Cortex of kidney (tissue), 1 donor: ENCODE measurements at places on chromosomes 11 and 22.

DNA sequence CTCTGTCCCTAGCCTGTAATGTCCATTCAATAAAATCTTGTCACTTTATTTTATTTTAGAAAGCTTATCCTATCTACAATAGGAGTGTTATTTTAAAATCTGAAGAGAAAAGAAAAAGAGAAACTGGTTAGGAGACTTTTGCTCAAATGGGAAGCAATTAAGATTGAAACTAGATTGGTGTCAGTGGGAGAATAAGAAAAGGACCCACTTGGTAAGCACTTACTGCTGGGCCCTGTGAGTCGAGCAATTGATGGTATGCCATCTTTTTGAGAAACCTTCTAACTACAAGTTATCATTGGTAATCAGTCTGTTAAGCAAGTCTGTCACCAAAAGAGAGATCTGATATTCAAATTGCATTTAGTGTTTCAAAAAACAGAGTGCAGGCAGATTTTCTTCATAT is 258.4 kb downstream of the GRM5 start:
- DNase-seq, result no peak

DNA sequence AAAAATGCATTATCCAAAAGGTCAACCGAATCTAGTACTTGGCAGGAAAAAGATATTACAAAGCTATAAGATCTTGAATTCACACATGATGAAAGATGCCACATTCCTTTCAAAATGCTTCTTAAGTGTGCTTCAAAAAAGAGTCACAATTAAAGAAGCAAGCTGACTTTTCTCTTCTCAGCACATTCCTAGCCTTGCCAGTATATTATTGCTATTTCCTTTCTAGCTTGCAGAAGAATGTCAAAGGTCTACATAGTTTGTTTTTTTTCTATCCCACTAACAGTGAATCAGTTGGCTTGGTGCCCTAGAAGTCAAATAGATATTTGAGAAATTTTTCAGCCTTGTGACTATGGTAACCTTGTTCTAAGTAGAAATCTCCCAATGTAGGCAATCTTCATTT is 56.8 kb downstream of the GUCY1A2 start:
- no peak for DNase-seq

GRCh38 chr11:117972629-117973502 is 13.3 kb upstream of the IL10RA start:
- no peak for DNase-seq

GRCh38 chr11:86949995-86950660 is 5.1 kb downstream of the FZD4 start:
- DNase-seq, result no peak

DNA sequence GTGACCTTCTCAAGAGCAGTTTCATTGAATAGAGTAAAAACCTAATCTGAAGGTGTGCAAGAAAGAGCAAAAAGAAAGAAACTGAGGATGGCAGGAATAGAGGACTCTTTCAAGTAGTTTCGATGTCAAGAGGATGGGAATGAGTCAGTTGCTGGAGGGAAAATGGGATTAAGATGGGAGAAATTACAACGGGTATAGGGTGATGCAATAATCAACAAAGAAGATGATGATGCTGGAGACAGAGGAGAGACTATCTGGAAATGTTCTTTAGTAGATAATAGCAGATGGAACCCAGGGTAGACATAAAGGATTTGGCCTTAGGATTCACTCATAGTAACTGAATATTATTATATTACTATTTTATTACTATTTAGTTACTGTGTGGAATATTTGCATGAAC is 189.4 kb downstream of the GRIA4 start:
- DNase-seq, result no peak

- no peak for DNase-seq
Measured at GRCh38 chr11:119307219-119307618, 9.7 kb downstream of the MCAM start.

- no peak for DNase-seq
Measured at GRCh38 chr11:65436412-65437032, 13.9 kb downstream of the NEAT1 start.

DNA sequence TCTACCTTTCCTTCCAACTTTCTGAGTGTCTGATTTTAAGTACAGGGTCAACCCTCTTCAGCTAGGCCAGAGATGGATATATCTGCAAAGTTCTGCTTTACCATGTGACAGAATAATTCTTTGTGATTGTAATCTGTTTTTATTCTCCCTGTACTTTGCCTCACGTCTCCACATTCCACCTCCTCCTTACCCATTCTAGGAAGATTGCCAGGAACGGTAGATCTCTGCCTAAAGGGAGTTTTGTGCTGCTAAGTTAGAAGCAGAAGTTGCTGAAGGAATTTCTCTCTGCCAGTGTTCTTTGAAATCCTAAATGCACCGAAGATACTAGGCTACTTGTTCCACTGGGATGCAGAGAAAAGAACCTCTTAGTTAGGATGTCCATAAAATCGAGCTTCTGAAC is 20.7 kb upstream of the FAM181B start:
- DNase-seq, result no peak

DNA sequence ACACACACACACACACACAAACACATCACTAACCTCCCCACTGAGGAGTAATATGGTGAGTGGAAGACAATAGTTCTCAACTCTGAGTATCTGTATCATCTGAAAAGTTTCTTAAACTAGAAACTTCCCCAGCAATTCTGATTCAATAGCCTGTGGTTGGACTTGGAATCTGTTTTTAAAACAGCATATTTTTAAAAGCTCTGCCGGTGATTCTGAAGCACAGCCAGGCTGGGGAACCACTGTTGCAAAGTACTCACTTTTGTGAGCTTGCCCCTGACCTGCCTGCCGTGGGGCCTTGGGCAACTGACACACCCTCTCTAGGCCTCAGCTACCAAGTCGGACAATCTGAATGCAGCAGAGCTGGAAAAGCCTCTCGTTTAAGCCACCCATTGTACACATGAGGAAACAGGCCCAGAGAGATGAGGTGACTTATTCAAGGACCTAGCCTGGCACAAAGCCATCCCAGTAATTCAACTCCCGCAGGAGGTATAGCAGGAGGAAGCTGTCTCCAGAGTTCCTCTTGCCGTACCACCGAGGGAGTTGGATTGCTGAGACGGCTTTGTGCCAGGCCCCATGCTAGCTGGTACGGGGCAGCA is 8.9 kb downstream of the SLC15A3 start:
- no peak for DNase-seq

DNA sequence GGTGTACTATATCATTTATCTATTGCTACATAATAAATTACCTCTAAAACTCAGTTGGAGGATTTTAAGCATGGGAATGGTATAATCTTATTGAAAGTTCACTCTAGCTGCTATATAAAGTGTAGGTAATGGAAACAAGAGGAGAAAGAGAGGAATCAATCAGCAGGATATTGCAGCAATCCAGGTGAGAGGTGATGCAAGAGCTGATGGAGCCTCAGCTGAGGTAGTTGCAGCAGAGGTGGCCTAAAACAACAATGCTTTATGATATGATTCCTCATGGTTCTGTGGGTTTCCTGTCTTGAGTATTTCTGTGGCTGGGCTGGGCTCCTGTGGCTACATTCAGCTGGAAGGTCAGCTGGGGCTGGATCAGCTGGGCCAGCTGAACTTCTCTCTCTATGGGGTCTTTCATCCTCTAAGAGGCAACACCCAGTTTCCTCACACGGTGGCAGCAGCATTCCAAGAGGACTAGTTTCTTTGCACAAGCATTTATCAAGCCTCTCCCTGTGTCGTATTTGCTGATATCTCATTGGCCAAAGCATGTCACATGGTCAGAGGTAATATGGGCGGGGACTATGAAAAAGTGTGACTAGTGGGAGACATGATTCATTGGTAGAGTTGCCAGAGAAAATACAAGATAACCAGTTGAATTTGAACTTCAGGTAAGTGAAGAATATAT is 135.4 kb upstream of the LARGE1 start:
- DNase-seq, result no peak

GRCh38 chr11:2631161-2631560 is 68.6 kb downstream of the KCNQ1OT1 start:
- no peak for DNase-seq

GRCh38 chr11:82080160-82080559 is 653.5 kb downstream of the FAM181B start:
- DNase-seq, result no peak

GRCh38 chr11:47125083-47125482 is 51.6 kb downstream of the ARFGAP2 start:
- no peak for DNase-seq

- DNase-seq, result no peak
Measured at GRCh38 chr11:43833657-43834073, 47.0 kb upstream of the ALKBH3 start.

DNA sequence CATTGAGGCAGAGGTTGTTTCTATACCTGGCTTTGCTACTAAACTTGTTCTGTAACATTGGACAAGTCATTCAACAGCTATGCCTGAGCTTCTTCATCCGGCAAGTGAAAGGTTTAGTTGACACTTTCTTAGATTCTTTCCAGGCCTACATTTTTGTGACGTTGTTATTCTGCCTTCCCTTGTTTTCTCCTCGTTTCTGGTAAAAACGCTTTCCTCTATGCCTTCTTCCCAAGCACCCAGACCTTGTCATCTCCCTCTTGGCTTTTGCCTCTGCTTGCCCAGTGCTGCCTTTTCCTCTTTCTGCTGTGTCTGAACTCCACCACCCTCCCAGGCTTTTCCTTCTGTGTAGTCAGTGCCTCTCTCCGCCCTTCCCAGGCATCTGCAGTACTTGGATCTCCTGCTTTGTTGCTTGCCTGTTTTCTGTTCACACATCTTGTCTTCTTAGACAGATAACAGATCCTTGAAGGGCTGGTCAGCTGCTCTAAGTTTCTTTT is 1.4 kb upstream of the AMOTL1 start:
- DNase-seq, result no peak

DNA sequence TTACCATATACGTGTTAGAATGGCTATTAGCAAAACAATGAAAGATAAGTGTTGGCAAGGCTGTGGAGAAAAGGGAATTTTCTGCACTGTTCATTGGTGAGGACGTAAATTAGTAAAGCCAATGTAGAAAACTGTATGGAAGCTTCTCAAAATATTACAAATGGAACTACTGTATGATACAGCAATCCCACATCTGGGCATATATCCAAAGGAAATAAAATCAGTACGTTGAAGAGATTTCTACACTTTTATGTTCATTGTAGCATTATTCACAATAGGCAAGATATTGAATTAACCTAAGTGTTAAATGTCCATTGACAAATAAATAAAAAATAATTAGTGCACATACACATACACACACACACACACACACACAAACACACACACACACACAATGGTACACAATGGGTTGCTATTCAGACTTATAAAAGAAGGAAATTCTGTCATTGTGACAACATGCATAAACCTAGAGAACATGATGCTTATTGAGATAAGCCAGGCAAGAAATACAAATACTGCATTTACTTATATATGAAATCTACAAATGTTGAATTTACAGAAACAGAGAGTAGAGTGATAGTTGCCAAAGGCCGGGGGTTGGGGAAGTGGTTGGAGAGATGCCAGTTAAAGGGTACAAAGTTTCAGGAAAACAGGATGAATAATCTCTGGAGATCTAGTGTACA is 565.8 kb upstream of the LRRC4C start:
- DNase-seq, result no peak

DNA sequence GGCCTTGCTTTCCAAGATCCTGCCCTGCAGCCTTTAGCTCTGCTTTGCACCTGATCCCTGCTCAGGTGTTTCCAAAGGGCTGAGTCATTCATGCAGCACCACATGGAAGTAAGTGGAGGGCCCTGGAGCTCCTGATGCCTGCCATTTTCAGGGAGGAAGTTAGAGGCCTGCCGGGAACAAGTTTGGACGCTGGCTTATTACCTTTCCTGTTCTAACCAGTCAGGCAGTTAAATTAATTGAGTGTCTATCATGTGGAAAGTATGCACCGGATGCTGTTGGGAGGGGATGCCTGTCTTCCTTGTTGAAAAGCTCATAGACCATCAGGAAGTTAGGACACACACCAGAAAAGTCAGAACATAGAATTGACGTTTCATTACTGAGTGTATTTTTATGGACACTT is 73.7 kb upstream of the PLET1 start:
- DNase-seq, result no peak

- DNase-seq, result no peak
Measured at GRCh38 chr11:92804388-92804966, 165.0 kb upstream of the MTNR1B start.

- DNase-seq, result no peak
Measured at GRCh38 chr22:50710221-50710620, 27.8 kb upstream of the ACR start.

- no peak for DNase-seq
Measured at GRCh38 chr11:35800970-35801953, 138.7 kb downstream of the TRIM44 start.

DNA sequence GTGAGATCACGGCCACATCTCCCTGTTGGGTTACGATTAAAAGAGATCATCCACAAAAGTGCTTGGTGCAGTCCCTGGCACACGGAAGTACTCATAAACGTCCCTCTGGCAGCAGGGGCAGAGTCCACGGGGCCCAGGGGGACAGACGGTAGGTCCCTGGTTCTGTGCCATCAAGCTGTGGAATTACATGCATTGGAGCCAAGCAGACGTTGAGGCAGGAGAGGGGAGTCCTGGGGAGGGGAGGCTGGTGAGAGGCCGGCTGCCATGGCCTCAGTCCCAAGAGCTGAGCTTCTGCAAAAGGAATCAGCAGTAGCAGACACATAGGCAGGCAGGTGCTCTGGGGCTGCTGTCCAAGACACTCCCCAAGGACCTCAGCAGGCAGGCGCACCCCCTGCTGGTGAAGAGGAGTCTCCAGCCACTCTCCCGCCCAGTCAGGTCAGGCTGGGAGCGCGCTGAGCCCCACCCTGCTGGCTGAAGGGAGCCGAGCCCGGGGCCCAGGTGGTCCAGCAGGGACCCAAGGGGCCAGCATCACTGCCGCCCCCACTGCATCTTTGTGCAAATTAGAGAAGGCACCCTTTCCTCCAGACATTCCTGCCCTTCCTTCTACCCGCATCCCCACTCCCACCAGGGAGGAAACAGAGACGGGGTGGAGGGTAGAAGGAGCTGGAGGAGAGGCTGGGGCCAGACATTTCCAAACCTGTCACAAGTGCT is 7.6 kb upstream of the KCTD17 start:
- no peak for DNase-seq

DNA sequence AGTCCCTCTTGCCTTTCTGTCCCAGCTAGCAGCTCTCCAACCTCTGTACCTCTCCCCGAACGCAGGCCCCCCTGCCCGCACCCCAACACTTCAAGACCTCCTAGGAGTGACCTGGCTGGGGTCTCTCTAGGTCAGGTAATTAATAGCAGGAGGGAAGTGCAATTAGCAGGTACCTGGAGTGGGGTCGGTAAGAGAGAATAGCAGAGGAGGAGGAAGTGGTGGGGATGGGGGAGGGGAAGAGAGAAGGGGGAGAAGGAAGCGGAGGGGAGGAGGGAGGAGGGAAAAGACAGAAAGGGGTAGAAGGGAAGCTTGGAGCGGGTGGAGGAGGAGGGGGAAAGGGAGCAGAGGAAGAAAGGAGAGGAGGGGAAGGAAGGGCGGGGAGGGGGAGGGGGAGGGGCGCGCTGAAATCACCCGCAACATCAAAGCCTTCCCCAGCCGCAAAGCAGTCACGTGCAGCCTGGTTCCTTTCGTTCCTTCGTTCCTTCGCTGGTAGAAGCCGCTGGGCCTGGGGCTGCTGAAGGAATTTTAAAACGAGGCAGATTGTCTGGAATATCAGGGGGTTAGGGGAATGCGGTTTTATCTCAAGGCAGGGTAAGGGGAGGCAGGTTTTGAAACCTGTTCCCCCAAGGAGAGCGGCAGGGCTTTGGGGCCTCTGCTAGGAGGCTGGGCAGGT is 29.3 kb upstream of the TCF20 start:
- no peak for DNase-seq
